ENCODE measurements at places on chromosomes 16 and 17. TPM values are rescaled to one million over a fixed set of nuclear protein-coding genes. Genes with fewer than 3 reads are reported as not detected.

DNA sequence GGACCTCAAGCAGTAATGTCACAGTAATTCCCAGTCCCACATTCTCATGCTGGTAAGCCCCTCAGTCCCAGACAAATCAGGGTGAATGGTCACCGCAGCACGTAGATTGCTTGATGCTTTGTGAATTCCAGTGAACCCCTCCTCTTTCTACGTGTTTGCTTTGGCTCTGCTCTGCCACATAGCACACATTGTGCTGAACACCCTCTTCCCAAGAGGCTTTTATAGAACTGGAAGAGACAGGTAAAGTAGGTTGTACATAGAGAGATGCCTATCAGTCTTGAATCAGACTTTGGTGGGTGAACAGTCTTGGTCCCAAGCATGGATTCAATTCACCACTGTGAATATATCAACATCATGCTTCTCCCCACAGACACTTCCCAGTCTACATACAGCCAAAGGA, 579 bp upstream of the KRTAP9-6 start:
- DNase-seq, result no peak

The SEZ6L2 gene
- polyA plus RNA-seq, result 5.5 TPM

GRCh38 chr16:83574388-83574787, 233.4 kb upstream of the HSBP1 start:
- DNase-seq, result no peak

DNA sequence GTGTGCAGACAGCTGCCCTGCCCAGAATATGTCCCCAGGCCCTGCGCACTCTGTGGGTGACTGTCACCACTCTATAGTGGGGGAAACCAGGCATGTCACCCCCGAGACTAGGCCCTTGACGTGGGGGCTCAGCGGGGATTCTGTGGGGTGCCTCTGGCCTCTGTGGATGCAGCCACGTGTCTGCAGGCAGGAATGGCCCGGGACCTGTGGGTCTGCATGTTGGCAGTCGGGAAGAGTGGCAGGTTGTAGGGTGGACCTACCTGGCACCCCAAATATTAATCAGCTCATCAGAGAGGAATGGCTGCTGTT, 954 bp downstream of the IL32 start:
- no peak for DNase-seq

The DRC3 gene
- polyA plus RNA-seq, result 19.3 TPM

- peak; percentile 84 for DNase-seq
These were observed at the start of gene TNFRSF12A for GRCh38 chr16:3020247-3020603. TNFRSF12A (plus strand) TSS chr16:3020368; CDS start chr16:3020398, 30 bp downstream.

DNA sequence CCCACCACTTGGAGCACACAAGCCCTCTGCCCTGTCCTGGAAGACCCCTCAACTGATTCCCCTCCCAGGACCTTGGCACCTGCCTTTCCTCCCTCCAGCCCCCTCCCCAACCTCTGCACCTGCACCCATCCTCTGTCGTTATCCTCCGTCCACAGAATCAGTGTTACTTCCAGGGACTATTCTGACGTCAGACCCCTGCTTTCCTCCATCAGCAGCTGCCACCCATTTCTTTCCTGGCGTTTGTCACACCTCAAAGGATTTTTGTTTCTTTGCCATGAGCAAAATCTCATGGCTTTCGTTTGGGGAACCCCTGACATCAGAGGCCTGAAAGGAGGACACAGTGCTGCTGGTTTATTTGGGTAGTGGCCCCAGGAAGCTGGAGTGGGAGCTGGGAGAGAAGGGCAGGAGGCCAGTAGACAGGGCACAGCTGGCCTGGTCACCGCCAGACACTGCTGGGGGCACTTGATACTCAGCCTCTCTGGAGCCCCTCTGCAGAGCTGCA, 68.4 kb downstream of the SOCS1 start:
- DNase-seq, result no peak

DNA sequence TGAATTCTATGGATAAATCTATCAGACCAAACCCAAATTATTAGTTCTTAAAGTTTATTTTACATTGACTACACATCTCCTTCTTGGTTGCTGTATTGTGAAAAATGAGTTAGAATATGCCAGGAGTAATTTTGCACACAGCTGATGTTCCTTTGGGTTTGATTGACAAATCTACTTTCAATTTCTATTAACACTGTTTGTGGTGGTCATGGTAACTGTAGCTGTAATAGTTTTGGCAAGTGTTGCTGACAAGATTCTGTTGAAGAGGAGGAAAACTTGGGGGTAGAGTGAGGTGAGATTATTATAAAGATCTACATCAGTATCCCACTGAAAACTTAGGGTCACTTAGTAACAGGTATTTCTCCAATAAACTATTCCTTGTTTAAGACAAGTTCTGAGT, 30.3 kb downstream of the MRTFB start:
- no peak for DNase-seq

DNA sequence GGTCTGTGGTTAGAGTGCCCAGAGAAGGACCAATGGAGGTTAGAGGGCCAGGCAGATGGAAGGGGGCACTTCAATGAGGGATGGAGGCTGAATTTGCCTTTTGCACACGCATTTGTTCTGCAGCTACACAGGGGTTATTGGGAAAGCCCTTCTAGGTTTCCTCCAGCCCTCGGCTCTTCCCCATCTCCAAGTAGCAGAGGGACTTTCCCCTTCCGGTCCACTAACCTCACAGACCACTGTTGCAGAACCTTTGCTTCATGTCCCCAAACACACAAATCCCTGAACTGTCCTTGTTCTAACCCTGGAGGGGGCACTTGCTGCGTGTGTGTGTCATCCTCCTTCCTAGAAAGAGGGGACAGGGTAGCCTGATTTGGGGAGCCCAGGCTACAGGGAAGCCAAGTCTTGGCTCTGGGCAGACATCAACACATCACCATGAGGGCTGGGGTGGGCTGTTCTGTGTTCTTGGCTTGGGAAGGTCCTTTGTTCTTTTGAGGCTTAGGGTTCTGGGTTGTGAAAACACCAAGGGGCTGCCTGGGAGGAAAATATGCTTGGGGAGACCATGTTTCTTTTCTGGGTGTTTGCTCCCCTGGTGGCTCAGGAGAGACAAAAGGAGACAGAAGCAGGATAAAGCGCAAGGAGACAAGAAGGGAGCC, 7.3 kb upstream of the NR1D1 start:
- no peak for DNase-seq

GRCh38 chr17:18381953-18382245, 4.3 kb downstream of the EVPLL start:
- no peak for DNase-seq

The WNT9B gene
- 0.07 TPM for polyA plus RNA-seq

GRCh38 chr17:75093548-75094158, 5.9 kb downstream of the SLC16A5 start:
- DNase-seq, result no peak

DNA sequence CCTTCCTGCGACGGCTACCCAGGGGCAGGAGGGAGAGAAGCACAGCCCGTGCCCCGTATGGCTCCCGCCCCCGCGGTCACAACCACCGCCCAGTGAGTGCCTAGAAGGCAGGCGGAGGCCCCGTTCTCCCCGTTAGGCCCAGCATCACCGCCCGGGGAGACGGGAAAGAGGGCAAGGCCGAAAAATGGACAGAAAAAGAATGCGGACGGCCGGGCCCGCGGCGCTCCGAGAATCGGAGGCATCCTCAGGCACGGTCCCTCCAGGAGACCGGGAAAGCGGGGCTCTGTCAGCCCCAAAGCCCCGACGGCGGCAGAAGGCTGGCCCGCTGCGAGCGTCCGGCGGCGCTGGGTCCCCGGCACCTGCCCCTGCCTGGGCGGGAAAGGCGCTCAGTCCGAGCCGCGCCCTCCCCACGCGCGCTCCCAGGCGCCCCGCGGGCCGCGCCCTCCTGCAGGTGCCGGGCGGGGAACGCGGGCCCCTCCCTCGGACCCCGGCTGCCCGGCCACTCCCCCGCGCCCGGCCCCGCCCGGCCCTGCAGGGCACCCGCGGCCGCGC, 407 bp downstream of the MCRIP1 start:
- DNase-seq, result no peak

The BIRC5 gene
- 18.4 TPM for polyA plus RNA-seq

DNA sequence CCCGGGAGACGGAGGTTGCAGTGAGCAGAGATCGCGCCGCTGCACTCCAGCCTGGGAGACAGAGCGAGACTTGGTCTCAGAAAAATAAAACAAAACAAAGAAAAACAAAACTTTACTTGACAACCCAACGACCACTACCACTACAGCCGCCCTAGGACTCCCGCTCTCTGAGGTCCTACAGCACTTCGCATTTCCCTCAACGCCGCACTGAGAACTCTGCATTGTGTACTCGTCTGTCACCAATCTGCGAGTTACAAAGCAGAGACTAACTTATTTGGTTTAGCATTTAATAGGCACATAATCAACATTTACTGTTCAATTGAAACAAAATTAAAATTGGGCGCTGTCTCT, 479 bp upstream of the ZNF207 start:
- no peak for DNase-seq

The KCNH6 gene
- 1.4 TPM for polyA plus RNA-seq

The SEC14L5 gene
- polyA plus RNA-seq, result 0.58 TPM

The TNFRSF13B gene
- not detected for polyA plus RNA-seq

- no peak for DNase-seq
These were observed 123.5 kb upstream of the SDK2 start for GRCh38 chr17:73767696-73768095.

GRCh38 chr17:48294806-48295361, 135.1 kb downstream of the SKAP1 start:
- DNase-seq, result no peak

The CCDC47 gene
- 86.0 TPM for polyA plus RNA-seq

The KCNAB3 gene
- polyA plus RNA-seq, result 11.5 TPM

DNA sequence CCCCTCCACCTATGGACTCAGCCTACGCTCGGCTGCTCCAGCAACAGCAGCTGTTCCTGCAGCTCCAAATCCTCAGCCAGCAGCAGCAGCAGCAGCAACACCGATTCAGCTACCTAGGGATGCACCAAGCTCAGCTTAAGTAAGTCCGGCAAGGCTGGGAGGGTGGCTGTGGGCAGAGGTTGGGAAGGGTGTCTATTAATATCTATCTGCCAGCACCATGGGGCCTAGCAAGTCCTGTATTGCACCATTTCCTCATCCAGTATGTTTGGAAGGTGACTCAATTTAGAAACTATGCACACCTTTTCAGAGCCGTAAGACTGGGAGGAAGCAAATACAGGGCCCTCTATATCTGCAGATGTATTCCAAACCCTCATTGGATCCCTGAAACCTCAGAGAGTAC, 45.0 kb upstream of the ARHGAP44 start:
- peak; percentile 39 for DNase-seq

DNA sequence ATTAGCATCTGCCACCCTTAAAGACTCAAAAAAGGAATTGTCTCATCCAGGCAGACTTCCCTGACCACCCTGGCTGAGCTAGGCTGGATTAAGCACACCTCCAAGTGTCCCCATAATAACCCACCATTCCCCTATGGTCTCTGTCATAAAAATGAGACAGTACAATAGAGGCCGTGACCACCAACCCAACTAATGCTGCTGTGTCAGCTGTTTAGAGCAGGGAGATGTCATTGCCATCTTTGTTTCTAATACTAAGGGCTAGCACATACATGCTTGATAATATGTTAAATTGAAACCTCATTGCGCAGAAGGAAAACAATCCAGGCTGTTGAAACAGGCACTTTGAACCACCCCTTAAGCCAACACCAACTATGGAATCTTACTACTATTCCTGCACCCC, 7.2 kb upstream of the ADAMTS18 start:
- no peak for DNase-seq

DNA sequence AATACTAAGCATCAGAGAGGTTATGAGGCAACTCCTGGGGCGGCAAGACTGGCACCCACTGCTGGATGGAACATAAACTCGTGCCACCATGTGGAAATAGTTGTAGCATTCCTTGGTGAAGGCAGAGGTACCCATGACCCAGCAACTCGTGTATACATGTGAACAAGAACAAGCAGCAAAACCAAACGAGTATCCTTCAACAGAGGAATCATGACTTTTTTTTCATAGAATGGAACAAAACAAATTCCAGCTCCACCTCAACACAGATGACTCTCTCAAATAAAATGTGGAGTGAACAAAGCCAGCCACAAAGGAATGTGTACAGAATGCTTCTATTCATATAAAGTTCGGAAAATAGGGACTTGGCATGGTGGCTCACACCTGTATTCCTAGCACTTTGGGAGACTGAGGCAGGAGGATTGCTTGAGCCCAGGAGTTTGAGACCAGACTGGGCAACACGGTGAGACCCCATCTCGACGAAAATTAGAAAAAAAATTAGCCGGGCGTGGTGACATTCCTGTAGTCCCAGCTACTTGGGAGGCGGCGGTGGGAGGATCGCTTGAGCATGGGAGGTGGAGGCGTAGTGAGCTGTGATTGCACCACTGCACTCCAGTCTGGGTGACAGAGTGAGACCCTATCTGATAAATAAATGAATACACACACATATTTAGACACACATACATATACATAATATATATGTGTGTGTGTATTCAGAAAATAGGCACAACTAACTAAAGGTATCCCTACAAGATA, 35.3 kb downstream of the B9D1 start:
- no peak for DNase-seq

The HOXB3 gene
- 114 TPM for polyA plus RNA-seq

GRCh38 chr17:56290101-56290801, 137.0 kb downstream of the ANKFN1 start:
- no peak for DNase-seq

Data from left lung (tissue), 14 donors.